Dermis microvascular lymphatic vessel endothelial cell (primary cell): ENCODE measurements at places on chromosomes 5 and 9. TPM values are rescaled to one million over a fixed set of nuclear protein-coding genes. Genes with fewer than 3 reads are reported as not detected.

DNA sequence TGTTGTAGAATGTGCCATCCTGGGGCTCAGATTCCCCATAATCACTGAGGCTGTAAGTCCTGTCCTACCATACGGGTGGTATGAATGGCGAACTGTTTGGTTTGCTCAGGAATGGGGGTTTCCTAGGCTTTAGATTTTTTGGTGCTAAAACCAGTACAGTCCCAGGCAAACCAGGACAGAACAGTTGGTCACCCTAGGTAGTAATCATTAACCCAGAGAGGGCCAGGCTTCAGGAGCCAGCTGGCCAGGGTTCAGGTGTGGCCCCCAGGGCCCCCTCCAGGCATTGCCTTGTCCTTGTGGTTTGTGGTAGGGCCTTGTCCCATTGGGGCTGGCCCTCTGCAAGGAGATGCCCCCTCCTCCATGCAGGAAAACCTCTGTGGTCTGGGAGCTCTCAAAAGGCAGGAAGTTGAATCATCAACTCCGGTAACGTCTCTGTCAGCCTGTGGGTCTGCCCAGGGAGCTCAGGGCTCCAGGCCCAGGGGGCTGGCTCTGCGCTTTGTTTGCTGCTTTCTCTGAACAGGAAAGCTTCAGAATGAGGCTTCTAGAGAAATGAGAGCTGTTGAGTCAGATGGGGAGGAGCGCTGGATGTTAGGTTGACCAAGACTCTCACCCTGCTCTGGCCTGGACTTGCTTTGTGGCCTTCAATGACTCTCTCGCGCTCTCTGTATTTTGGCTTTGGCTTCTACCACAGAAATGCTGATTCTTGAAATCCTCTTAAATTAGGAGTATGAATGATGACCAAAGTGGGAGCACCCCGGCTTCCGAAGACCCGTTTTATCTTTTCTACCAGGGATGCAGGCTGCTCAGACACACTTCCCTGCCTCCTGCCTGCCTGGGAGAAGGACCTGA lies 22.2 kb upstream of the JADE2 start:
- peak; percentile 77 for DNase-seq

The IL3 gene
- total RNA-seq, result not detected in 2 replicates

DNA sequence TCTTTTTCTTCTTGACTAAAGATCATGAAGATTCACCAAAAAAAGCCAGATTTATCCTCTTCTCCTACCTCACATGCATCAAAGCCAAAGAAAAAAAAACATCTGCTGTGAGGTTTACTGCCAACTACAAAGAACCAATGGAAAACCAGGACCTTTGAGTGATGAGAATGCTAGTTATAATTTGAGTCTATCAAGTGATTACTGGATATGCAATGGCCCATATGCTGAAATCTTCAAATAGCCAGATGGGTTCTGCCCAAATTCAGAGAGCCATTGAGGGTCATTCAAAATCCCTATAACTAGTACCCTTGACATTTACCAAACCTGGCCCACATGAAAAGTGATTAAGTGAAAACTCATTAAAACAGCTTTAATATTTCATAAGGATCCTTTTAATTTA lies 78.4 kb upstream of the ACO1 start:
- no peak for DNase-seq

The PCDHB6 gene
- total RNA-seq, result under 0.01 and 0.13 TPM in 2 replicates

DNA sequence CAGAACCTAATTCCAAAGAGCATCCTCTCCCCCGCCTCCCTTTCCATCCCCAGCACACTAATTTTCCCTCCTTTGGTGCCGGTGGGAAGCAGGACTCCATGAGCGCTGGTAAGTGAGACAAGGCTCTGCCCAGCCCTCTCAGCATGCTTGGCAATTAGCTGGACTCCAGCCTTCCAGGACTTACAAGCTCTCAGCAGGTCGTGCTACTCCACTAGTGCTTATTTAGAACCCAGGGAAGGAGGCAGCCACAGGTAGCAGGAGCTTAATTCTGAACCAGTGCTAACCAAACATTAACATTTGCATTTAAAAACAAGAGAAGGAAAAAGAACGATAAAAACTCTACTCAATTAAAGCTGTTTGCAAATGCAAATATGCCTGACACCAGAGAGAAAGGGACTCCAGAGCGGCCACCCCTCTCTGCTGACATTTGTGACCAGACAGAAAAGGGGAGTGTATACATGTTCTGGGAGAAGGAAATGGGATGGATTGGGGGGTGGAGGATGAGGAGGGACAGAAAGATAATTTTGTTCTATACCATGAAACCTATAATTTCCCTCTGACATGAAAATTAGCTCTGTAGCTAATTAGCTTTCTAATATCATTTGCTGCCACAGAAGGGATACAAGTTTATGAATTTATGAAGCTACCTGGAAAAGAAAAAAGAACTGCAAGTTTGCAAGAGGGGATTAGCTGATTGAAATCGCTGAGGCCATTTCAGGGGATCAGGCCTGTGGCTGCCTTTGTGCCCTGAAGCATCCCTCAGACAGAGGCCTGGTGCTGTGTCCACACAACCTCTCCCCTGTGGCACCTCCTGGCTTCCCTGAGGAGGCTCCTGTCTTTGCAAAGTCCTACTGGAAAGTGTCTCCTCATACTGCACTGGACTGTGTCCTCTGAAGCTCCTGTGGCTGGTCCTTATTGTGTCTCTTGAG lies 266.3 kb downstream of the SEC61B start:
- DNase-seq, result no peak

GRCh38 chr5:59955241-59955640 lies 61.7 kb upstream of the PDE4D start:
- DNase-seq, result no peak

GRCh38 chr9:111965566-111966019 lies 69.0 kb downstream of the UGCG start:
- no peak for DNase-seq

DNA sequence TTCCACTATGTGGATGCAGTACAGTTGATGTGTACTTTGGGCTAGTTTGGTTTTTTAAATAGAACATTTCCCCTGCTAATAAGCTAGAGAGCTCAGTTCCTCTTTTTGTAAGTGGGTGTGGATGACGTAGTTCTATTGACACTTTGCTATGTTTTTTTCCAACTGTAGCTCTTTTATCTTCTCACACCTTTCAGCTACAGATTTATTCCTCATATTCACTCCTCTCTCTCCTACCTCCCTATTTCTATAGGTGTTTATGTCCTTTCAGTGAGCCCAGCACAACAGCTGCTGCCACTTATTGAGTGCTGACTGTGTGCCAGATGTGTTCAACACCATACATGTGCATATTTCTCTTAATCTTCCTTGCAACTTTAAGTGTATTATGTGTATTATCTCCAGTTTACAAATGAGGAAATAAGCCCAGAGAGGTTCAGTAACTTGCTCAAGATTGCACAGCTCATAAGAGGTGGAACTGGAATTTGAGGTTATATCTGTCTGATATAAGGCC lies 215.7 kb downstream of the SEMA6A start:
- no peak for DNase-seq

- no peak for DNase-seq
These were observed 57.6 kb downstream of the PAX5 start for GRCh38 chr9:36976371-36977030.

- no peak for DNase-seq
These were observed 211.1 kb upstream of the ACTBL2 start for GRCh38 chr5:57693488-57694305.

- no peak for DNase-seq
These were observed 22.3 kb downstream of the CAAP1 start for GRCh38 chr9:26870292-26870691.

DNA sequence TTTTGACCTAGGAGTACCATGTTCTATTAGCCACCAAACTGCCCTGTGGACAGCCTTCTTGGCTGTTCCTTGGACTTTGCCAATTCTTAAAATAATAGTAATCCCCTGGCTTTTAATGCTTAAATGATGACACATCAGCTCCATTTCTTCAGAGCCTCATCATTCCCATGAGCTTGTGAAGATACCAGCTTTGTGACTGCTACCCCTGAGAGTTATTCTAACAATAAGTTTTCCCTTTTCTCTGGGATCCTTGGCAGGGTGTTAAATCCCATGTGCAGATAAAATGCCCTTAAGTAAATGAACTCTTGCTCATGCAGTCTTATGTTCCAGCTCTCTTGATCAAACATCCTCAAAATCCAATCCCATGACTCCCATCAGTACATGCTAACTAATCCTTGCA lies 415.3 kb downstream of the CETN3 start:
- DNase-seq, result no peak

The TRAF1 gene
- total RNA-seq, result 0.51 and 1.2 TPM in 2 replicates

- DNase-seq, result no peak
These were observed 32.9 kb downstream of the PRLR start for GRCh38 chr5:35197351-35197750.

- no peak for DNase-seq
These were observed 1.8 kb upstream of the RHOBTB3 start for GRCh38 chr5:95729115-95730010.

GRCh38 chr9:123697686-123698085 lies 232.2 kb downstream of the DENND1A start:
- DNase-seq, result no peak

DNA sequence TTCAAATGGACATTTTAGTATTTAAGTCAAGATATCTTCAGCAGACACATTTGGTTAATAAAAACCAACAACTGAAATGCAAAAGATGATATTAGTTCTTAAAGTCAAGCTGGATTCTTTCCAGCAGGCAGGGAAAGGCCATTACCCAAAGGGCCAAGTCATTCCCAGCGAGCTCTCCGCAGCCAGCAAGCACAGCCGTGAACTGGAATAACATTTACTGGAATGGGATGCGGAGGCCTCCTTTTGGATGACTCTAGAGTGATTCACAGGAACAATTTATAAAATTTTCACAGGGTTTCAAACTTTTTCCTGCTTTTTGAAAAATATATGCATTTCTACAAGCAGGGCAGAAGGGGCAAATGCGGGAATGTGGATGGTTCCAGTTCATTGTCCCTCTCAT lies 76.6 kb upstream of the DAB2 start:
- peak; percentile 82 for DNase-seq

DNA sequence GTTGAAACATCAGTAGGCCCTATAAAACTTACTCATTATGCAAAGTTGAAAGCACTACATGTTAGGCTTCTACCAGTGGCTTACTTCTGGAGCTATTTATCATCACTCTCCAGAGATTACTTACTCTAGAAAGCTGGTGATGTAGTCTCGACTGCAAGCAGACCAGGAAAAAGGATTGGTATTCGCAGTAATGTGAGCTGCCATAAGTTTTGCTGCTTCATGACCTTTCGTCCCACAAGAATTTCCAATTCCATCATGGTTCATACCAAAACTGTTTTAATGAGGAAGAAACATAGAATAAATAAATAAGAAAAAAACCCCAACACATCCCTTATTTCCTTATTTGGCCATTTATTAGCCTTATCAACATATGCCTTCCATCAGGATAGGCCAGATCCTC lies 181.9 kb downstream of the ADAMTS6 start:
- DNase-seq, result no peak

DNA sequence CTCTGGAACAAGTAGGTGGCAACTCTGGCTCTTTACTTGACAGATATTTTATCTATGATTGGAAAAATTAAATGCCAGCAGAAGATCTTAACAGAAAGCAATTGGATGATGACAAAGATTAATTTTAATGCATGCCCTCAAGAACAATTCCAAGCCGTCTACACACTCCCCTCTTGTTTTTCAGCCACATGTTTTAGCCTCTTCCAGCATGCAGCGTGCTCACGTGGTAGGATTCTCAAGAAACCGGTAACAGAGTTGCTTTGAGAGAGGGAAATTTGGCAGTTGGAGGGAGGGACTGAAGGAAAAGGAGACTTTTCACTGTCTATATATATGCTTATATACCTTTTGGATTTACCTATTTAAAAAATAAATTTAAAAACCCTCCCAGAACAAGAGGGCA lies 48.3 kb upstream of the FANCC start:
- no peak for DNase-seq

DNA sequence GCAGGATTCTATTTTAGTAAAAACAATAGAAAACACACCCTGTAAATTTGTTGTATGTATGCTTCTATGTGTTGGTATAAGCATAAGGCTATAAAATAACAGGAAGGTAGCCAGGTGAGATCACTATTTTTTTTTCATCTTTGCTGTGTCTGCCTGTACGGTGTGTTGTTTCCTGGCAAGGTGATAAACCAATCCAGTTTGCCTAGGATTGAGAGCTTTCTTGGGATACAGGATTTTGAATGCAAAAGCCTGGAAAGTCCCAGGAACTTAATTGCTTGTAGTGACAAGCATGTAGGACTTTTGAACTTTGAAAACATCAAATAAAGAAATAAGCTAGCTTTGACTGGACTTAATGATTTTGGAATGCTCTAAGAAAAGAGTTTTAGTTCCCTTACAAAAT lies 83.3 kb upstream of the RORB start:
- DNase-seq, result no peak

GRCh38 chr9:79812099-79812498 lies 240.3 kb downstream of the TLE4 start:
- DNase-seq, result no peak

DNA sequence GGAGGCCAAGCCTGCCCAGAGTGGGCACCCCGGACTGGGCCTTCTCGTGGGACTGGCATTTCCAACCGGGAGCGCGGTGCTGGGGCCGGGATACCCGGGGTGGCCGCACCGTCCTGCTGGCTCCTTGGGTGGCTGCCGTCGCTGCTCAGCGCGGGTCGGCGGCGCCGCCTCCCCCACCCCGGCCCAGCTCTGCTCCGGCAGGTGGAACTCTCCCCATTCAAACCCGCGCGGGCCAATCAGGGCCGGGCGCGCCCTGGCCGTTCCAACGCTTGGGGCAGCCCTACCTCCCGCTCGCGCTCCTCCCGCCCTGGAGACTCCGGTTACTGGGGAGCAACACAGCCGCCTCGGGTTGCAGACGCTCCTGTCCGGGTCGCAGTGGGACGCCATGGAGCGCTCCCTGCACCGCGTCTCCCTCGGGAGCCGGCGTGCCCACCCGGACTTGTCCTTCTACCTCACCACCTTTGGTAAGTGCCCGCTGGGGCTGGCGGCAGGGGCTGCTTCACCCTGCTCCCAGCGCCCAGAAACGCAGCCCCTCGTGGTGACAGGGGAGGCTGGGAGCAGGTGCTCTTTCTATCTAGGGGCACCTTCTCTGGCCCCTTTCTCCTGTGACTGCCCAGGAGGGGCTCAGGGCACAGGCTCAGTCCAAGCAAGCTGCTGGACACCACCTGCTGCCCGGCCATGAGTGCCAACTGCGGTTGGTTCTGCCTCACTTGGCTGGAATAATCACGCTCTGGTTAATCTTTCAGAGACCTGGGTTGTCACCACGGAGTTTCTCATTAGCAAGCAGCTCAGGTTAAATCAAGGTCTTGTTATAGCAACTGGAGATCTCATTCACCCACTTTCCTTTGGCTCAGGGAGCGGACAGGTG lies at the start of gene RGS3:
TSS of gene RGS3 (plus strand) at position 310 of the 868 bp plus-strand sequence. CDS start at position 386, 76 bp downstream.
- DNase-seq, result no peak

GRCh38 chr5:59081693-59082092 lies 498.8 kb downstream of the RAB3C start:
- no peak for DNase-seq

The GALNT10 gene
- 26.6 and 52.3 TPM in 2 replicates for total RNA-seq

DNA sequence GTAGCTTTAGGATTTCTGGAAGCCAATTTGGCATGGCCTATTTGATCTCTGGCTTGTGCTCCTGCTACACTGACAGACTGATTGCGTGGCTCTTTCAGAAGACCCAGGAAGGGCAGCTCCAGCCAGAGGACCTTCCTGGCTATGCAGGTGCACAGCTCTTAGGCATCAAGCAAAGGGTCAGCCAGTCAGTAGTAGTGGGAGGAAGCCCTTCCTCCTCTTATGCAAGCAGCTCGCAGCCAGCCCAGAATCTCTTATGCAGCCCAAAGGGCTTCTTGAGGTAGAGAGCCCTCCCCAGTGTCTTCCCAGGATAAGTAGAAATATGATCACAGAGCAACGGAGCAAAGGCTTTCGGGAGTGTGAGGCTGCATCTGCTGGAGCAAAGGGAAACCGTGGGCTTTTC lies 43.2 kb downstream of the SLC36A1 start:
- DNase-seq, result no peak

- no peak for DNase-seq
These were observed 20.0 kb upstream of the NMUR2 start for GRCh38 chr5:152425083-152425482.

- no peak for DNase-seq
These were observed 8.1 kb downstream of the BRD9 start for GRCh38 chr5:884345-885126.
